ENCODE measurements at places on chromosomes 7 and 10. TPM values are rescaled to one million over a fixed set of nuclear protein-coding genes. Genes with fewer than 3 reads are reported as not detected.

Gene MRLN
- total RNA-seq = not detected

DNA sequence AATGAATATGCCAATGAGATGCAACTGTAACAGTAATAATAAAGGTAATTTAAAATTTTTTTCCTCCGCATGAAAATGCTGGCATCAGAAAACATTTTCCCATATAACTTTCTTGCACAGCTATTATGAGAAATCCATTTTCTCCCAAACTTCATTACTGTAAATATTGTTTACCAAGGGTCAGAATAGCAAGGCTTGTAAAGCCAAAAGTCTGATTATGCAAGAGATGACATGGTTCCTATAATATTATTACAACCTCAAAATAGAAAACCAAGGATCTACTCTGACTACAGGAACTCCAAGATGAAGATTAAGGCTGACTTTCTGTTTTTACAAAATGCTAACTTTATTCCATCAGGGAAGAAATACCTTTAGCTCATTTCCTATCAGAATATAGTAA is 162.7 kb upstream of the CDK1 start:
- DNase-seq = no peak

Gene H2BK1
- 2.5 TPM for total RNA-seq

DNA sequence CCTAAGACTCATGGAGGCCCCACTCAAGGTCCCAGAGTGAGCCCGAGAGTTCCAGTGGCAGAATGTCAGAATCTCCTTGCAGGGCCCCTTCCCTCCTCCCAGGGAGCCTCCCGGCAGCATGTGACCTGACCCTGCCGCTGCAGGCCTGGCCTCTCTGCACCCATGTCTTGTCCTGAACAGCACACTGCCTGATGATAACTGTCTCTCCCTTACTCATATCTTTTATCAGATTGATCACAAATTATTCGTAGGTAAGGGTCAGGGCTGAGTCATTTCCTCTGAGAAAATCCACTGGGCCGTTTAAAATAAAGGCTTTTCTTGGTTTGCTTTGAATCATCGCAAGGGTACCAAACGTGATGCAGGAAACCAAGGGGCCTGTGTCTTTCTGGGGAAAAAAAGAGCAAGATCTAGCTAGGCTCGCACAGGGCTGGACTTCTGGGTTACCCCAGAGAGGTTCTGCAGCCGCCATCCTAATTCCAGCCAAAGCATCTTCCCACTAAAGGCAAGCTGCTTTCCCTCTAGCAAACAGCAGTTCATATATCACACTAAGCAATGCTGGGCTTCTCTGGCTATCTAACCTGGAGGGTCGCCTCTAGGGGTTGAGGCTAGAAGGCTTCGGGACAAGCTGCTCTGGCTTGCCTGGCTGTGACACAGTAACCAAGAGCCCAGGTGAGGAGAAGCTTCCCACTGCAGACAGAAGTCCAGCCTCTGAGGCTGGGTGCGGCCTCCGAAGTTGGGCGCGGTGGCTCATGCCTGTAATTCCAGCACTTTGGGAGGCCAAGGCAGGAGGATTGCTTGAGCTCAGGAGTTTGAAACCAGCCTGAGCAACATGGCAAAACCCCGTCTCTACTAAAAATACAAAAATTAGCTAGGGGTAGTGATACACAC is 104.9 kb downstream of the SPDYE5 start:
- DNase-seq = no peak

Gene CALN1
- total RNA-seq = not detected

DNA sequence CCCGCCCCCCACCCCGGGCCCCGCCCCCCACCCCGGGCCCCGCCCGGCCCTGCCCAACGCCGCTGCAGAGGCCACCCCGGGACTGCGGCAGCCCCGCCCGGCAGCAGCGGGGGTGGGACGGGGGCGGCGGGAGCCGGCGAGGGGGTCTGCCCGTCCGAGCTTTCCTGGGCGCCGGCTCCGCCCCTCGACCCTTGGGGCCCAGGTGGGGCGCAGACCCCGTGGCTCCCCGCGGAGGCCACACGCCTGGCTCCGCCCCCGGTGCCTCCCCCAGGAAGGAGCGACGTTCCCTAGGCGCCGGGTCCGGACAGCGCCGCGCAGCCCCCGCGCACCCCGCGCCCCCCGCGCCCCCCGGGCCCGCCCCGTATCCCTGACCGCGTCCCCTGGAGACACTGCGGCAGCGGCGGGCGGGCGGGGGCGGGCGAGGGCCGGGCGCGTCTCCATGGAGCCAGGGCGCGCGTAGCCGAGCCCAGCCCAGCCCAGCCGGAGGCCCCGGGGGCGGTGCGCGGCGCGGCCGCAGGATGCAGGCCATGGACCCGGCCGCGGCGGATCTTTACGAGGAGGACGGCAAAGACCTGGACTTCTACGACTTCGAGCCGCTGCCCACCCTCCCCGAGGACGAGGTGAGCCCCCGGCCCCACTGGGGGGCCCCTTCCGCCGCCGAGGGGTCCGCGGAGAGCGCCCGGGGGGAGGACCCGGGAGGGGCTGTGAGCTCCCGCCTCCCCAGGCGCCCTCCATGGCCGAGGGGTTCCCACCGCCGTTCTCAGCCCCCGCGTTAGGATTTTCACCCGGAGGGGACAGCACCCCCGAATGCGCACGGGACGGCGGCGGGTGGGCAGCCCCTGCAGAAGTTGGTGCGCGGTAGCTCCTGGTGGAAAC is at the start of gene KNDC1:
TSS of gene KNDC1 (plus strand) at position 270 of the 876 bp plus-strand sequence. CDS start at position 519, 249 bp downstream.
- peak; percentile 28 for DNase-seq

- no peak for DNase-seq
These were observed 411.0 kb upstream of the FOXK1 start for GRCh38 chr7:4270941-4271715.

DNA sequence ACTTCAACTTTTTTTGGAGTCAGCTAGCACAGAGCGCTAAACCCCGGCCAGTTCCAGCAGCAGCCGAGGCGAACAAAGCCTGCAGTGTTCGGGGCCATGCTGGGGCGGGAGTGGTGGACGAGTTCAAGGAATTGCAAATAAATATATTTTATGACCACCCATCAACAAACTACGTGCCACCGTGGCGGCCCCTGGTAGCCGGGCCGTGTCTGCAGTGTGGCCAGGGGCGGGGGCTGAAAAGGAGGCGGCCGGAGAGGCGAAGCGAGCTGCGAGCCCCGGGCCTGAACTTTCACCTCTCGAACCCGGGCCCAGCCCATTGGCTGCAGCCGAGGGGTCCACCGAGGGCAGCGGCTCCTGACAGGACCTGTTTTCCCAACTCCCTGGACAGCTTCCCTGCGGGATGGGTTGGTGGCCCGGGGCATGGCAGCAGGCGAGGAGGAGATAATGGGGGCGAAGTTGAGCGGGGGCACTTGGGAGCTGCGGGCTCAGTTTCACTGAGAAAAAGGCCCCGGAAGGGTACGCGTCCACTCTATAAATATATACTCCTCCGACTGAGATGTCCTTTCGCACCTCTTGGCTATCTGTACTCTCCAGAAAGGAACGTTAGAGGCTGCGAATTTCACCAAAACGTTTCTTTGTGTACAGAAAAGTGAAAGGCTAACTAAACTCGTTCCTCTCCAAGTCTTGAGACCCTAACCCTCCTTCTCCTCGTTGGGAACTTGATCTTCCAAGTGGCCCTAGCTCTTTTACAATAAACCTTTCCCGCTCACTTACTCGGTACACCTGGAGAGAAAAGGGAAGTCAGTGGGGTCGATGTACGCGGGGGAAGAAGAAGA is 164.6 kb upstream of the PPP1R3A start:
- no peak for DNase-seq

- DNase-seq = no peak
These were observed 138.9 kb upstream of the LYZL1 start for GRCh38 chr10:29150010-29150409.

Gene CAMK2G
- total RNA-seq = 73.8 TPM

Gene TCAF2
- total RNA-seq = 8.7 TPM

- DNase-seq = no peak
These were observed 162.5 kb downstream of the MAGI2 start for GRCh38 chr7:79290841-79291497.

DNA sequence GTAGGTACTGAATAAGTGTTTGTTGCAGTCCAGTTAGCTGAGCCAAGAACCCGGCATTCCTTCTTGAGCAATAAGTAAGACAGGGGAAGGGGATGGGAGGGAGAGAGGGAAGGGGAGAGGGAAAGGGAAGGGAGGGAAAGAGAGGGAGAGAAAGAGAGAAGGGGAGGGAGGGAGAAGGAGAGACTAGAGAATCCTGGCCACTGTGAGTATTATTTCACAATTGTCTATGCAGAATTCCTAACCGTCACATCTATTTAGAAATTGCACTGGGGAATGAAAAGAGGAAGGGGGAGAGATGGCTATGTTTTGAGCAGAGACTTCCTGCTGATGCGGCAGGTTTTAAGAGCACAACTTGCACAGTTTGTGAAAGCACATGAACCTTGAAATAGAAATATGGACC is 251.4 kb upstream of the ZMIZ1 start:
- DNase-seq = no peak

DNA sequence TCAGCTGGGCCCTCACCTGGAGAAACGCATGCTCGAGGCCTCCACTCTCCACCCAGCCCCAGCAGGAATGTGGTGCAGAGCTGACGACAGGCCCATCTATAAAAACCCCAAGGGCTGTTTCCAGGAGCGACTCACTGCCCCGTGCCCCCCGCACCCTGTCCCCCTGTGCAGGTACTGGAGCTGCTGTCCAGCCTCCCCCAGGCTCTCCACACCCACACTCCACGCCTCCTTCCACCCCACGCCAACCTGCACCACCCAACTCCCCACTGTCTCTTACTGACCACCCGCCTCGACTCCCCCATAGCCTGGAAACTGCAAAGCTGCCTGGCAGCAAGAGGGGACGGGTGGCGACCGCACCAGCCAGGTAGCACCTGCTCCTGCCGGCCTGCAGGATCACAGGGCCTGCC is 43.3 kb downstream of the DIP2C start:
- no peak for DNase-seq

GRCh38 chr10:131698986-131699385 is 201.8 kb upstream of the PPP2R2D start:
- DNase-seq = no peak

DNA sequence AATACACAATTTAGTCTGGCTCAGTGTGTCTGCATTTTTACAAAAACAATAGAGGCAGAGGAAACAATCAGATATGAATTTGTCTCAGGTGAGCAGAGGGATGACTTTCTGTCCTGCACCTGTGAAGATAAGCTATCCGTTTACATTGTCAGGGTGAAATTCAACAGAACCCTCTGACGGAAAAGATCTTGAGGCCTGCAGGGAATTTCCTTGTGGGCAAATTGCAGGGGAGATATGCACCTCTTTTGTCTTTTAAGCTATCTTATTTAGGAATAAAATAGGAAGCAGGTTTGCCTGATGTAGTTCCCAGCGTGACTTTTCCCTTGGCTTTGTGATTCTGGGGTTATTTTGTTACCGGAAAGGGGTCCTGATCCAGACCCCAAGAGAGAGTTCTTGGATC is 325.1 kb downstream of the GALNT17 start:
- DNase-seq = no peak

- DNase-seq = peak; percentile 70
These were observed 28.1 kb downstream of the EPHB4 start for GRCh38 chr7:100799037-100799896.

Gene PTPRE
- 274 TPM for total RNA-seq

- DNase-seq = no peak
These were observed 117.6 kb downstream of the GALNT11 start for GRCh38 chr7:152142976-152143595.

GRCh38 chr7:73973091-73973490 is 54.9 kb upstream of the ELN start:
- no peak for DNase-seq
